Liver (tissue), 10 donors: ENCODE measurements at places on chromosomes 16 and 17. TPM values are rescaled to one million over a fixed set of nuclear protein-coding genes. Genes with fewer than 3 reads are reported as not detected.

TBC1D3K gene
- not detected for polyA plus RNA-seq

GNG13 gene
- not detected for polyA plus RNA-seq

GPR142 gene
- polyA plus RNA-seq: not detected

ASPSCR1 gene
- polyA plus RNA-seq: 21.7 TPM

TRAPPC2L gene
- 22.4 TPM for polyA plus RNA-seq

TNS4 gene
- polyA plus RNA-seq: not detected

KRTAP1-5 gene
- not detected for polyA plus RNA-seq

CCL3 gene
- 2.1 TPM for polyA plus RNA-seq

TBX21 gene
- polyA plus RNA-seq: not detected

TTLL6 gene
- polyA plus RNA-seq: not detected

MSI2 gene
- polyA plus RNA-seq: 7.2 TPM

ABCC12 gene
- not detected for polyA plus RNA-seq

TMEM235 gene
- 0.02 TPM for polyA plus RNA-seq

KRTAP4-9 gene
- not detected for polyA plus RNA-seq

KCNAB3 gene
- polyA plus RNA-seq: 0.43 TPM

NIP7 gene
- 10.5 TPM for polyA plus RNA-seq

KRTAP4-4 gene
- polyA plus RNA-seq: not detected

GAS7 gene
- polyA plus RNA-seq: 0.79 TPM

CHST5 gene
- polyA plus RNA-seq: not detected

CHRNE gene
- 0.47 TPM for polyA plus RNA-seq

TMED6 gene
- polyA plus RNA-seq: 0.18 TPM

C16orf54 gene
- 0.38 TPM for polyA plus RNA-seq

MYH4 gene
- polyA plus RNA-seq: not detected

MYH2 gene
- polyA plus RNA-seq: not detected

G6PC1 gene
- polyA plus RNA-seq: 144 TPM

KRT36 gene
- polyA plus RNA-seq: not detected

MMP25 gene
- 1.3 TPM for polyA plus RNA-seq

MT1G gene
- 4,443 TPM for polyA plus RNA-seq

OR1F1 gene
- not detected for polyA plus RNA-seq

PNMT gene
- 0.20 TPM for polyA plus RNA-seq

SMTNL2 gene
- 0.13 TPM for polyA plus RNA-seq

HAS3 gene
- polyA plus RNA-seq: 0.19 TPM

ATAD5 gene
- 0.44 TPM for polyA plus RNA-seq

DPEP3 gene
- not detected for polyA plus RNA-seq

TEFM gene
- polyA plus RNA-seq: 12.4 TPM

ITPRIPL2 gene
- 2.2 TPM for polyA plus RNA-seq

UNC45B gene
- polyA plus RNA-seq: 0.02 TPM

SLC16A5 gene
- polyA plus RNA-seq: 2.1 TPM

HBZ gene
- not detected for polyA plus RNA-seq

IL21R gene
- polyA plus RNA-seq: 0.19 TPM

CDH5 gene
- 19.3 TPM for polyA plus RNA-seq

GDPD3 gene
- polyA plus RNA-seq: 0.43 TPM

NPIPB5 gene
- 48.3 TPM for polyA plus RNA-seq

P2RX5 gene
- 1.1 TPM for polyA plus RNA-seq

SPECC1 gene
- 0.36 TPM for polyA plus RNA-seq
